ENCODE measurements at places on chromosomes 7 and 10. TPM values are rescaled to one million over a fixed set of nuclear protein-coding genes. Genes with fewer than 3 reads are reported as not detected.

Gene PLPP4
- not detected for total RNA-seq

- DNase-seq: no peak
Measured at GRCh38 chr7:139782932-139783331, 5.1 kb upstream of the HIPK2 start.

- no peak for DNase-seq
Measured at GRCh38 chr7:20831451-20831850, 44.8 kb upstream of the SP8 start.

- no peak for DNase-seq
Measured at GRCh38 chr7:29955799-29956486, 33.7 kb downstream of the SCRN1 start.

- DNase-seq: no peak
Measured at GRCh38 chr10:5499493-5500140, at the start of gene CALML5. Gene CALML5, minus strand, starts transcription at chr10:5499570. Its CDS starts 132 bp downstream, at chr10:5499438.

Gene TFR2
- 1.7 TPM for total RNA-seq

All from neural crest cell (in vitro differentiated cells).